ENCODE measurements at places on chromosomes 5 and 9.
A peak's percentile ranks its signal among the peaks of the same experiment; 100 is the strongest.

- DNase-seq: no peak
These were observed 59.9 kb downstream of the PFDN1 start for GRCh38 chr5:140242890-140243585.

DNA sequence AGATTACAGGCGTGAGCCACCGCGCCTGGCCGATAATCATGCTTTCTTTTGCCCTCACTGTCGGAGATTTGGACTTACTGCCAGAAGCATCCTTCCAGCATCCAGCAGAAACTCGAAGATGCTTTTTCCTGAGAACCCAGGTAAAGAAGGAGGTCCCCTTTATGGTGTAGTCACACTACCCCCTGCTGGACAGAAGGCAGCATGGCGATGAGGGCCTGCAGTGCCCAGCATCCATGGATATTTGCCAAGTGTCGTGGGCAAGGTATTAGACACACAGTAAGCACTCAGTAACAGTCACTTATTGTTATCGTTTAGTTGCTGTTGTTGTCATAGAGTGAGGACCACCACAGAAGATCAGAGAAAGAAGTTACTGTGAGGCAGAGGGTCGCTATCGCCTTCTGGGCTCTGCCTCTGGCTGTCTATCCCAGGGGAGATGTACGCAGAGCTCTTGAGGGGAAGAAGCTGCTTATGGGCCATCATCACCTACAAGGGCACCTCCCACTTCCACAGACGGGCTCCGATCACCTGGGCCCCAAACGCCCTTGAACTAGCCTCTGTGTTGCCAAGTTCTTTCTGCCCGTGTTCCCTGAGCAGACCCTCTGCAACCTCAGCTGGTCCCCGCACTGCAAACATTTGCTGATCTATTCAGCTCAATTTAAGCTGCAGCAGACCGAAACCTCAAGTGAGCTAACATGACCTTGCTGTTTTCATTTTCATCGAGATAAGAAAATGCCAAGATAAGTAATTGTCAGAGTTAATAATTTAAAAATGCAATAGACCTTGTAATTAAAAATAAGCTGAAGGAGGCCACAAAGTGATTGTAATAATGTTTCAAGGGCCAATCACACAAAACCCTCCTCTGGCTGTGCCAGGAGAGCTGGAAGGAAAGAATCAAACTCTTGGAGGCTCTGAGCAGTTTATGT, 23.9 kb downstream of the C5orf15 start:
- peak; percentile 33 for DNase-seq

- DNase-seq: no peak
These were observed 258.7 kb downstream of the TRIM32 start for GRCh38 chr9:116945817-116946216.

GRCh38 chr5:170597109-170597751, 93.4 kb downstream of the KCNIP1 start:
- no peak for DNase-seq

DNA sequence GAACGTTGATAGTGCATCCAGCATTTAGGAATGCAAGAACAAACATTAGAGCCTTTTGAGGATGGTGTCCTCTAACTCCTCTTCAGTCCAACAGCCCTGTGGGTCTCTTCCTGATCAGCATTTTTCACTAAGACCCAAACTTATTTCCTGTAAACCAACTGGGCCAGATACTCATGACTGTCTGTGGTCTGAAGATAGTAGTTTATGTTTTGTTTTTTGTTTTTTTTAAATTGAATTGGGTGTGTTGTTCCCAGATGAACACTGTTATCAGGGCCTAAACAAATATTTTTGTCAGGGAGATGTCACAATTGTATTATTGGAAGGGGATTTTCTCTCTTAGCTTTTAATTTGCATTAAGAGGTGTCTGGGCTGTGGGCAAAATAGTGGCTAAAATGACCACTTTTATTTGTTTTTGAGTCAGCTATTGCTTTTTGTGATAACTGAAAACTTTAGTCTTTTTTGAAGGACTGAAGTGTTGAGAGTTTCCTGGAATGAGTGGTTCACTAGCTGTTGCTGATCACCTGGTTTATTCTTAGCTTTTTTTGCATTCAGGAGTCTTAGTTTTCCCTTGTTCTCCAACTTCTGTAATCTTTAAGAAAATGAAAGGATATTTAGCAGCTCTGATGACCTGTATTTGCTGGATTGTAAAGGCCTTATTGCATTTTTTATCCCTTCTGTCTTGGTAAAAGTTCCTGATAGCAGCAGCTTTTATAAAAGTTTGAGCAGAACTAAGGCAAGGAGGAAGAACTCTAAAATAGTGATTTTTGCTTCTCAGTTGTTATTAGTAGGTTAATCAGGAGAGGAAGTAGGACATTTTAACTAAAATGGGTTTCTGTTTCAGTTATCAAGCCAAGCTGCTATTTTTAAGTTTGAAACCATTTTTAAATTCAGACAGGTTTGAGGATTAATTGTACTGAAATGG, 5.5 kb downstream of the MAN2A1 start:
- no peak for DNase-seq
